ENCODE measurements at places on chromosomes 1 and 21.
A peak's percentile ranks its signal among the peaks of the same experiment; 100 is the strongest.

DNA sequence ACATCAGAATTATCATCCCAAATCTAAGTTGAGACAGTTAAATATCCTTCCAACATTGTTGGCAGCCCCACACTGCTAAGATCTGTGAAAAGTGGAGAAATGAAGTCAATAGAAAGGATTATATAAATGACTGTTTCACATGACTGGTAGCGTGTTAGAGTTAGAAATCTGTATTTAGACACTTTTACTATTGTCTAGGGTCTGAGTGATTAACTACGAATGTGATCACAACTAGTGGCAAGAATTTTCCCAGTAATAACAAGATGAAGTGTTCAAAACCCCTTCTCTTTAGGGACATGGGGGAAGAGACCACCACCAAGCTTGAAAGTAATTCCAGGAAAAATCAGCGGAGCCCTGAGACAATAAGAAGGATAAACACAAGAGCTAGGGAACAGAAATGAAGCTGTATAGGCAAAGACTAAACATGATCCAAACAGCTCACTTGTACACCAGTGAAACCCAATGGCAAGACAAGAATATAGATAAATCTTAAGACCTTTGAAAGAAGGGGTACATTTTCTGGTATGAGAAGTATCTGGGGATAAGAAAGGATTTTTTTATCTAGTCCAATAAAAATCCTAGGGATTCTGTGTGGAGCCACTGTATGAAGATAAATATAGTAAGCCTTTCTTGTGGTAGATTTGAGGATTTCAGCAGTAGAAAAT, 646.6 kb upstream of the USP24 start:
- no peak for DNase-seq

DNA sequence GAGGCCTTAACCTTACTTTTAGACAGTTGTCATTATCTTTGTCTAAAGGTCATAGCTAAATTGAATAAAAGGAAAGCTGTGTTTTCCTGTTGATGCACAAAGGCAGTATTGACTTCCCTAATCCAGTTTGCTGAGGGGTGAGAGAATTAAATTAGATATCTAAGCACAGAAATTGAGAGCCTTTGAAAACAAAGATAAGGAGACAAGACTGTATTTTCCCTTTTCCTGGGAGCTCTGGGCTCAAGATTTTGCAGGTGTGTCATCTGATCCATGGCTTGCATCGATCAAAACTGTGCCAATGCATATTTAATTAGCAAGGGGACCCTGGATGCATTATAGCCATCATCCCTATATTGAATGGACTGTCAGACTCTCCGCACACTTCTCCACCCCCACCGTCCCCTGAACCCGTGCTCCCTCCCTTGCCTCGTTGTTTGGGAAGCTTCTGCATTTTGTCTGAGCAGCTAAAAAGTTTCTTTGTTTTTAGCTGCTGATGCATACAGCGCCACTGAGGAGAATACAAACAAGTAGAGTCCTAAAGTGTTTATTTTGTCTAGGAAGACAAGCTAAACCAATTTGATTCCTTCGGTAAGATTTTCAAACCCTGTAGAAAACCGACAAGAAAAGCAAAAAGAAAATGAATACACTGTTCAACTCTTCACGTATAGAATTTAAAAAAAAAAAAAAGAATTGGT, 186.3 kb downstream of the NFIA start:
- no peak for DNase-seq

DNA sequence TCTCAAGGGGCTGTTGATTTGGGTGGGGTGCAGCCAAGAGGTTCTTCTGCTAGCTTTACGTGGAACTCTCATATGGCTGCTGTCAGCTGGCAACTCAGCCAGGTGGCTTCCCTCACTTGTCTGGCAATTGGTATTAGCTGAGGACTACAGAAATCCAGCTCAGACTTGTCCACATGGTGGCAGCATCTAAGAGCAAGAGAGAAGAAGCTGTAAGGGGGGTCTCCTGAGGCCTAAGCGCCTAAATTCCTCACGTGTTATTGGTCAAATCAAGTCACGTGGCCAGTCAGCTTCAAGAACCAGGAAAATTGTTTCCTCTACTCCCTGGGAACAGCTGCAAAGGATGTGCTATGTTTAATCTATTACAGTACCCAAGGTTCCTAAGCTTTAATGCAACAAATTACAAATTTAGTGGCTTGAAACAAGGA, 4.2 kb upstream of the DYRK3 start:
- peak; percentile 58 for DNase-seq

GRCh38 chr1:111201275-111202090, 1.0 kb upstream of the DENND2D start:
- no peak for DNase-seq

DNA sequence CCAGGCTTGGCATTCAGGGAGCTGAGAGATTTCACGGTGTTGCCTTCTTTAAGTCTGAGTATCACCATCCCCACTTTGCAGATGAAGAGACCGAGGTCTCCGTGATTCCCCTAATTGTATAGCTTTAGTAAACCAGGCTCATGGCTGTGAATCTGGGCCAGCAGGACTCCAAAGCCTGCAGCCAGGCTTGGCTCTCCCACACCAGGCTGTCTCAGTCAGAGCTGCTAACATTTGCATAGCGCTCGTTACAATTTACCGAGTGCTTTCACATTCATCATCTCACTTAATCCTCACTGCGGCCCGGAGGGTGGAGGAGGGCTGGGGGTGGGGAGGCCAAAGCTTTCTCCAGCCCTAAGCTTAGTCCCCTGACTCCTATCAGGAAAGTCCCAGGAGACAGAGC, 11.7 kb downstream of the C1orf94 start:
- DNase-seq, result no peak

DNA sequence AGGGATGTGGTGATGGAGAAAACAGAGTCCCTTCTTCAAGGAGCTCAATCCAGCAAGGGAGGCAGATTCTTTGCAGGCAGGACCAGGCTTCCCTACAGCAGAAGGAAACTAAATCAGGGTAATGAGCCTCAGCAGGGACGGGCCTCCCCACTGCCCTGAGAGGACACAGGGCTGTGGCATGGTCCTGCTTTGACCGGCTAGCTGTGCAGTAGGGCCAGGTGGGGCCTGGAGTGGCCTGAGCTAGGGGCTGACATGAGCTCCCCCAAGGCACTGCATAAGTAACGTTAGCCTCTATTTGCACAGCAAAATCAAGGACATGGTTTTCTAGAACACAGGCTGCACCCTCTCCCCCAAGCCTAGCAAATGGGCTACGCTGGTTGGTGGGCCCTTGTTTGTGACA, 162.9 kb downstream of the RYR2 start:
- DNase-seq, result no peak

- DNase-seq, result no peak
Observed at GRCh38 chr1:200363264-200363933, 46.4 kb downstream of the ZNF281 start.

- no peak for DNase-seq
Observed at GRCh38 chr1:71083271-71083670, 2.4 kb upstream of the ZRANB2 start.

GRCh38 chr1:2163205-2163604, 31.4 kb downstream of the FAAP20 start:
- DNase-seq, result no peak

DNA sequence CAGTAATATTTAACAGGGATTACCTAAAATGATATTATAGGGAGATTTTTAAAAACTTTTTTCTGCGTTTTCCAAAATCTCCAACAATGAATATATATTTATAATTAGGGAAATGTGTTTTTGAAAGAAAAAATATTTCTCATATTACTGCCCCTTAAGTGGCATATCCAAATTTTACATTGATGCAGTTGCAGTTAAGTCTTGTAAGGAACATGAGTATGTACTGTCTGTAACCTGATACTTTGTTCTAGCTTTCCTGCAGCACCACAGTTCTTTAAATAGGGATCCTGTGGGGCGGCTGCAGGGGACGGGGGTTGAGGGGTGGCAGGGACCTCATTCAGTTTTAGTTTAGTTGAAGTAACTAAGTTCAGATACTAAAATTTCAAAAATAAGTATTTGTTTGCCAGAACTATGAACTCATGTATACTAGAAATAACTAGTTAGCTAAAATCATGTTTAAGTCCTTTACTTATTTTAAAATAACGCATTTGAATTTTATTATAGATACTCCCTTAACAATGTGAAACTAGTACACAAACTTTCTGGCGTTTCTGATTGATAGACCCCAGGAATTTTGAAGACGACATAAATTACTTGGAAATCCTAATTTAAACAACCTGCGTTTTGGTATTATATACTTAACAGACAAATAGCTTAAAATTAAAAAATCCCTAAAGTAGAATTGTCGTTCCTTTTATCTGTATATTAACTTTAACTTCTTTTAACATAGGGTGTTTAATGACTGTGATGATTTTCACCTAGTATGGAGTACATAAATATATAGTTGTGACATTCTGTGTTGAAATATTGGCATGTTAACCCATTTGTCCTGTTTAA, 639 bp upstream of the DNAJB4 start:
- peak; percentile 90 for DNase-seq

DNA sequence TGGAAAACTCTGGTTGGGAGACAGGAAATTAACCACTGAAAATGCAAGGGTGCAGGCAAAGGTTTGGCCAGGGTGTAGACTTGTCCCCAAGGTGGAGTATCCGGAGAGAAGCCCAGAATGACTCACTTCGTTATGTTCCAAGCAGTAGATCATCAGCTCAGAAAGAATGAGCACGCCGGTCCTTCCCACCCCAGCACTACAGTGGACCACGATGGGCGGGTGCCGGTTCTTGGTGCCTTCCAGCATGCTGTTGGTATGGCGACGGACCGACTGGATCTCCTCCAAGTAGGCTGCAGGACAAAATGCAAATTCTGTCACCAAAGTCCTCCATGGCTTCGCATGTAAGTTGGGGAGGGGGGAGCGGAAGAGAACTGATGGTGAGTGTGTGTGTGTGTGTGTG, 83.4 kb downstream of the SMYD2 start:
- DNase-seq, result no peak

- no peak for DNase-seq
Observed at GRCh38 chr1:212605441-212606394, 2.8 kb upstream of the ATF3 start.

DNA sequence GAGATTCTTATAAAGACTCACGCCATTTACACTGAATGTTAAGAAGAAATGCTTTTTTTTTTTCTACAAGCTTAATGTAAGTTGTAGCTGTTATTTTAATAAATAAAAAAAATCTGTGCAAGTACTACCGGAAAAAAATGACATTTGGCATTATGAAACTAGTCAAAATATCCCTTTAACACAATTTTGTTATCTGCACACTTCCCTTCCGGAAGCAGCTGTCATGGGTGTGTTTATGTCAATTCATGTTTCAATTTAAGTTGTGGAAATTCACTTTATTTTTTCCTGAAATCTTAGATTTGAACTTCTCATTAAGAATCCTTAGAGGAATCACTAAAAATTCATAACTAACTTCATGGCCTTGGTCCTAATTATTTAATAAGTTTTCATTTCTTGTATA, 308.1 kb downstream of the KCTD3 start:
- DNase-seq, result no peak

- DNase-seq, result no peak
Observed at GRCh38 chr1:224767031-224767430, 150.9 kb downstream of the CNIH3 start.

- no peak for DNase-seq
Observed at GRCh38 chr1:41631971-41632370, 147.5 kb upstream of the EDN2 start.

- DNase-seq, result peak; percentile 50
Observed at GRCh38 chr1:156104065-156104810, 10.3 kb upstream of the LMNA start.

- no peak for DNase-seq
Observed at GRCh38 chr1:8025671-8026144, 401 bp downstream of the ERRFI1 start.

DNA sequence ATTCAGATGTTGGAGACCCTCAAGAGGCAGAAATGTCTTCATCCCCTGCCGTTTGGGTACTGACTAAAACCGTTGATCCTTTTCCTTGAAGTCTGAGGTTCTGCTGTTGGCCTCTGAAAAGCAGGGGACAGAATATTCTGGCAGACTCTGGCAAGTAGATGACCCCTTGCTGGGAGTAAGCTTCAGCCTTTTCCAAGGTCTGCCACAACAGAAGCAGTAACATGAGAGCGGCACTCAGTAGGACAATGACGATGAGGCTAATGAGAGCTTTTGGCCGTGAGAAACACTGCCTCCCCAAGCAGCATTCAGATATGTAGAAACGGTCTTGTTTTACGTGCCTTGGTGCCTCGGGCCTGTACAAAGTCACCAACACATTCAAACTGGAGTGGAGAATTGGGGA, 143.7 kb downstream of the ST6GALNAC5 start:
- no peak for DNase-seq

GRCh38 chr1:8434101-8434500, 116.2 kb downstream of the SLC45A1 start:
- DNase-seq, result no peak

GRCh38 chr1:93822730-93823425, 56.1 kb downstream of the DNTTIP2 start:
- DNase-seq, result no peak
